Activated naive CD8-positive, alpha-beta T cell treated with anti-CD3 and anti-CD28 coated beads for 36 hours (primary cell): ENCODE measurements at places on chromosomes 4 and X. TPM values are rescaled to one million over a fixed set of nuclear protein-coding genes. Genes with fewer than 3 reads are reported as not detected.

DNA sequence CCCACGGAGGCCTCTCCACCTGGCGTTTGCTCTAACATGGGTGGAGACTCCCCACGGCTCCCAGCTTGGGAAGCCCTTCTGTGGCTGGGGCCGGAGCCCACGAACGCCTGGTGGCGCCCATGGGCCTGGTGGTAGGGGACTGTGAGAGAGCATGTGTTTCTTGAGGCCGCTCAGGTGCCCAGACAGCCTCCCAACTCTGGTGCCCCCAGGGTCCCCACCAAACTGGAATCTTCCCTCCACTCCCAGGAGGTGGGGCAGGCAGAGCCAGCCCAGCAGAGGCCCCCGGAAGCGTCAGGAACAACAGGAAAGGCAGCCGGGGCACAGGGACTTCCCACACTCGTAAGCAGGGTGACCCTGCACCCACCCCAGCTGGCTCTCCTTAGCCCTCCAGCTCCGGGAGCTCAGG lies 33.3 kb upstream of the FGFR3 start:
- no peak for DNase-seq
- no peaks in the 10 kb centered on the region for H3K36me3 ChIP-seq
- H3K27ac ChIP-seq: no peak overlapping the region
- peaks cover 4% of the 10 kb centered on the region for H3K4me1 ChIP-seq
- no peak overlapping the region for H3K4me3 ChIP-seq

DNA sequence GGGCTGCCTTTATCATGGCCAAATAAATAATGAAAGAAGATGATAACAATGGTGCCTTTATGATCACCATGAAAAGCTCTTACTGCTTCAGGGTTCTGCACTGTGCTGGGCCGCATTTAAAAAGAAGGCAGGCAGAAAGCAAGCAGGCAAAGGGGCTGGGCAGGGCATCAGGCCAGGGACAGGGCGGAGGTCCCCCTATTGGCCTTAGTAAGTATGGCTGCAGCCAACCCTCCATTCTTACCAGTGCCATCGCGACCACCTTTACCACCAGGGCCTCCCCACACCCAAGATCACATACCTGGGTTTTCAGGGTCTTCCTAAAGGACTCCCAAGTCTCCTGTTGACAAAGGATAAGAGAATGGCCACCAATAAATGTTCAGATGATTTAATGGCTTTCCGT lies 38.9 kb downstream of the CNGA2 start:
- no peaks in the 10 kb centered on the region for H3K36me3 ChIP-seq
- no peaks in the 10 kb centered on the region for H3K27me3 ChIP-seq
- no peak for DNase-seq

DNA sequence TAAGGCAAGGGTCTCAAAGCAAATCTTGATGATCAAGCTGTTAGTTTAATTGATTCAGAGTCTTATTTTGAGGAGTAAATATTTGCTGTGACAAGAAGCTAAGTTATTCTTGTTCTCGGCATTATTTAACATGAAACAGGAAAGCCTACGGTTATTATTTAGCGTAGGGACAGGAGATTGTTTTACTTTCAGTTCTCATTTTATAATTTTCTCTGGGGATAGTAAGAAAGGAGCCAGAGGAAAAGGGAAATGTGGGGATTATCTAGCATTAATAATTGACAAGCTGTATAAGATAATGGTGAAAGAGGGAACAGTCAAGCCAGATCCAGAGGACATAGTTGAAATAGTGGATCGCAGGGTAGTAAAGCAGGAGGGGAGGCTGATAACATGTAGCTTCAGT lies 39.7 kb upstream of the PARM1 start:
- no peaks in the 10 kb centered on the region for H3K4me1 ChIP-seq
- H3K27ac ChIP-seq: no peak overlapping the region
- no peak for DNase-seq
- H3K27me3 ChIP-seq: peaks cover 11% of the 10 kb centered on the region
- no peaks in the 10 kb centered on the region for H3K36me3 ChIP-seq

DNA sequence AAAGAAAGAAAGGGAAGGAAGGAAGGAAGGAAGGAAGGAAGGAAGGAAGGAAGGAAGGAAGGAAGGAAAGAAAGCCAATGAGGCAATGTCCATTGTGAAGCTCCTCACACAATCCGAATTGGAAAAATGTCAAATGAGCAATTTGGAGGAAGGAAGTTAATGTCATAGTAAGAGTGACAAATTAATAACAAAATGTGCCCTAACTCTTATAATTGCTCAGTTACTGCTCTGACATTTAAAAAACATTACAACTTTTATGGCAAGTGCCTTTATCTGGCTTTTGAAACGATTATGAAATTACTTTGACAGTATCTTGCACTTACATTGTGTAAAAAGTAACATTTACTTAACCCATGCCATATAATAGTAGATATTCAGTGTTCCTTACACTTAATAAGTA lies 96.5 kb upstream of the EFHC2 start:
- DNase-seq: no peak
- no peak overlapping the region for H3K4me3 ChIP-seq
- no peaks in the 10 kb centered on the region for H3K36me3 ChIP-seq
- no peak overlapping the region for H3K27ac ChIP-seq
- H3K27me3 ChIP-seq: no peaks in the 10 kb centered on the region

DNA sequence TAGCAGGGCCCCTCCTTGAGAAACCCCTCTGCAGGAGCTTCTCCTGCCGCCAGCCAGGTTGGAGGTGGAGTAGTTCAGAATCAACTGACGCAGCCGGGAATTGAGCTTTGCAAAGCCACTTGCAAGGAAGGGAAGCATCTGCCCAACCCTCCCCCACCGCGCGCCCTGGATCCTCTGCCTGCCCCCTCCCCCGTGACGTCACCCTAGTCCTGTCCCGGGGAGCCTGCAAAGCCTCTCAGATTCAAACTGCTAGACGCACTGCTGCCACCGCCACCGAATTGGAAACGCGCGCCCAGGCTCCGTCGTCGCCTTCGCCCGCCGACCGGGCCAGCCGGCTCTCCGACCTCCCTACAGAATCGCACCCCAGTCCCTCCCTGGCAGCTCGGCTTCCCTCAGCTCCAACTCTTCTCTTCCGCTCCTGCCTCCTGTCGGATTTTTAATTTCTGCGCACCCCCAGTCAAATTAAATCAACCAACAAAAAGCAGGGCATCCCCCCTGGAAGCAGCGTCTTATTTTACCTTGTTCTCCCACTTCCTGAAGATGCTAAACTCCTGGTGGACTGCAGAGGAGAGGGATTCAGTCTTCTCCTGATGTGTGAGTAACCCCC lies 3.8 kb downstream of the SLITRK2 start:
- no peaks in the 10 kb centered on the region for H3K4me1 ChIP-seq
- H3K27ac ChIP-seq: no peak overlapping the region
- peaks cover 1% of the 10 kb centered on the region for H3K36me3 ChIP-seq
- no peak overlapping the region for H3K4me3 ChIP-seq
- H3K27me3 ChIP-seq: peaks cover 57% of the 10 kb centered on the region
- DNase-seq: no peak

GRCh38 chr4:80431203-80431965 lies 95.9 kb downstream of the CFAP299 start:
- H3K27me3 ChIP-seq: no peaks in the 10 kb centered on the region
- H3K27ac ChIP-seq: no peak overlapping the region
- DNase-seq: no peak
- H3K36me3 ChIP-seq: no peaks in the 10 kb centered on the region
- H3K4me3 ChIP-seq: no peak overlapping the region
- H3K4me1 ChIP-seq: peaks cover 3% of the 10 kb centered on the region

GRCh38 chr4:18185491-18185890 lies 163.9 kb upstream of the LCORL start:
- no peaks in the 10 kb centered on the region for H3K4me1 ChIP-seq
- peaks cover 7% of the 10 kb centered on the region for H3K27me3 ChIP-seq
- H3K4me3 ChIP-seq: no peak overlapping the region
- DNase-seq: no peak

GRCh38 chr4:122739174-122739573 lies 6.7 kb downstream of the BBS12 start:
- H3K27me3 ChIP-seq: no peaks in the 10 kb centered on the region
- H3K36me3 ChIP-seq: peaks cover 30% of the 10 kb centered on the region
- no peak for DNase-seq
- no peak overlapping the region for H3K27ac ChIP-seq
- H3K4me3 ChIP-seq: no peak overlapping the region
- peaks cover 5% of the 10 kb centered on the region for H3K4me1 ChIP-seq

DNA sequence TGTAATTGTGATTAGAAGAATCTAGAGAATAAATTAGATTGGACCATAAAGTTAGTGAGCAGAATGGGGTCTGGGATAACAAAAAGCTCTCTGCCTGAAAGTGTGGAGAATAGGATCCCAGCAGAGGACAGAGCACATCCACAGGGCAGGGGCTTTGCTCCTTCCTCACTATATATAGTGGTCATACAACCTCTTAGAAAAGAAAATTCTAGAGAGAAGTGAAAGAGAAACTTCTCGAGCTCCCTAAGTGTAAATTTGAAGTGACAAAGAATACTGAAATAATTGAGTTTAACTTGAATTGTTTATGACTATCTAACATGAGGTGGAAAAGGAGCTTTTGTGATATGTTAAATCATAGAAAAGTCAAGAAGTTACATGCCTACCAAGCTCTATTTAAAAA lies 14.9 kb downstream of the ADAM29 start:
- no peak overlapping the region for H3K27ac ChIP-seq
- no peaks in the 10 kb centered on the region for H3K27me3 ChIP-seq
- no peaks in the 10 kb centered on the region for H3K36me3 ChIP-seq

DNA sequence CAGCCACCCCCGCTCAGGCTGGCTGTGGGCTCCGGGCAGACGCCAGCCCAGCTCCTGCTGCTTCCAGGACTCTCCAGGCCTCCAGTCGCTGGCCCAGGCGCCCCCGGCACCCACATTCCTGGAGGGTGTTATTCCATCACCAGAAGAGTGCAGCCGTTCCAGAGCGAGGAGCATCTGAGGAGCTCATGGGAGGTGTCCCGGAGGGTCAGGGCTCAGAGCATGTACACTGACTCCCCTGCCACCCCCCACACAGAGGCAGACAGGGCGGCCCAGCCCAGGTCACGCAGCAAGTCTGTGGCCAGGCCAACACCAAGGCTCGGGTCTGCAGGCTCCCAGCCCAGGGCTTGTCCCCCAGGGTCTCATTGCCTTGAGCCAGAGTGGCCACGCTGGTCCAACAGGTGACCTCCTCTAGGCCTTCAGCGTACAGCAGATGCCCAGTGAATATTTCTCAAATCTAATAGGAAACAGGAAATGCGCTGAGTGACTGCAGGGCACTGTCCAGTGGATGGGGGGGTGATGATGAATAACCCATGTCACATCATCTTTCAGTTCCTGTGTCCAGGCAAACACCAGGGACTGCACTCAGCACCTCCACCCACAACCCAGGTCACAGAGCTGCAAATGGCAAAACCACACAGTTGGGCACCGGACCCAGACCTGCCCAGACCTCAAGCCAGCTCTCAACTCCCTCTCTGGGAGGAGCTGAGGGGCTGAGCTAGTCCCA lies 37.2 kb downstream of the ABLIM2 start:
- H3K4me3 ChIP-seq: no peak overlapping the region
- peaks cover under 1% of the 10 kb centered on the region for H3K4me1 ChIP-seq
- H3K27ac ChIP-seq: no peak overlapping the region
- H3K27me3 ChIP-seq: no peaks in the 10 kb centered on the region
- no peaks in the 10 kb centered on the region for H3K36me3 ChIP-seq

DNA sequence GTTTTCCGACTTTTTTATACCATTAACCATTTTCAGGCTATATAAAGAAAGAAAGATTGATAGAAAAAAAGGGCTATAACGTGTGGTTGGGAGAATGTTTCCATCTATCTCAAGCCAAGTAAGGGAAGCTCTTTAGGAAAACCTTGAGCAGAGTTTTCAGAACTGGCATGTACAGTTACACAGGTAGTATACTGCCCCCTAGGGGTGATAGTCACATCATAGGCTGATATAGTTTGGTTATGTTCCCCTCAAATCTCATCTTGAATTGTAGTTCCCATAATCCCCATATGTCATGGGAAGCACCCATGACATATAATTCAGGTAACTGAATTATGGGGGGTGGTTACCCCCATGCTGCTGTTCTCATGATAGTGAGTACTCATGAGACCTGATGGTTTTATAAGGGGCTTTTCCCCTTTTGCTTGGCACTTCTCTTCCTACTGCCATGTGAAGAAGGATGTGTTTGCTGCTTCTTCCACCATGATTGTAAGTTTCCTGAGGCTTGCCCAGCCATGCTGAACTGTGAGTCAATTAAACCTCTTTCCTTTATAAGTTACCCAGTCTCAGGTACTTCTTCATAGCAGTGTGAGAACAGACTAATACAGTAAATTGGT lies 186.8 kb downstream of the TMA16 start:
- H3K36me3 ChIP-seq: no peaks in the 10 kb centered on the region

DNA sequence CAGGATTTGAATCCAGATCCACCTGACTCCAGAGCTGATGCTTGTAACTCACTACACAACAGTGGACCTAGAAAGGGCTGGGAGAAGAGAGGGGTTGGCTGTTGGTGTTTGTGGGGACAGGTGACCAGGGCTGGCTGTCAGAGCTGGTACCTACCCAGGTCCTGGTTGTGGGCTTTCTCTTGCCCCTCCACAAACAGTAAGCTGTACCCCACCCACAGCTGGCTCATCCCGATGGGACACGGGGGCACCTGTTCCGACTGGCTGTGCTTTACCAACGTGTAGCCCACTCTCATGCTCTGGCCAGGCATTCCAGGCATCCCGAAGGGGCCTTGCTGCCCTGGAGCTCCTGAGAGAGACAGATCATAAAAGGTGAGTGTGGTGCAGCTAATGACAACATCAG lies 68.7 kb downstream of the ATG4A start:
- no peak overlapping the region for H3K4me3 ChIP-seq
- peaks cover 3% of the 10 kb centered on the region for H3K36me3 ChIP-seq
- no peaks in the 10 kb centered on the region for H3K27me3 ChIP-seq
- DNase-seq: no peak
- no peak overlapping the region for H3K27ac ChIP-seq

GRCh38 chr4:144190009-144190408 lies 49.5 kb upstream of the GYPA start:
- H3K27me3 ChIP-seq: peaks cover 6% of the 10 kb centered on the region
- H3K4me1 ChIP-seq: no peaks in the 10 kb centered on the region
- DNase-seq: no peak
- H3K27ac ChIP-seq: no peak overlapping the region
- no peaks in the 10 kb centered on the region for H3K36me3 ChIP-seq

GRCh38 chr4:170248029-170248428 lies 158.3 kb upstream of the AADAT start:
- no peak overlapping the region for H3K27ac ChIP-seq
- H3K4me3 ChIP-seq: no peak overlapping the region
- H3K36me3 ChIP-seq: no peaks in the 10 kb centered on the region
- H3K4me1 ChIP-seq: no peaks in the 10 kb centered on the region
- H3K27me3 ChIP-seq: no peaks in the 10 kb centered on the region

DNA sequence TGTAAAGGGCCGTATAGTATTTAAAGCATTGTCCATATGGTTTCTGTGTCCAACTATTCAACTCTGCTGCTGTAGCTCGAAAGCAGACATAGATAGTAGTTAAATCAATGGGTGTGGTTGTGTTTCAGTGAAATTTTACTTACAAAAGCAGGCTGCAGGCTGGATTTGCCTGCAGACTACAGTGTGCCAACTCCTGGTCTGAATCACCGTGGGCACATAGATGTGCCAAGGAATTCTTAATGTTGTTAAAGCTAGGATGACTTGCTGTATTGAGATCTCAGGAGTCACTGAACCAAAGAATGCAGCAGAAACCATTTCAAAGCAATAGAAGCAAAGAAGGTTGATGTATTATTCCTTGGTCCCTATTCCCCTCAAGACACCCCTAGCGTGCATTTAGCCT lies 379.0 kb downstream of the STIM2 start:
- H3K4me3 ChIP-seq: no peak overlapping the region
- H3K27me3 ChIP-seq: no peaks in the 10 kb centered on the region
- no peaks in the 10 kb centered on the region for H3K4me1 ChIP-seq
- no peak overlapping the region for H3K27ac ChIP-seq
- H3K36me3 ChIP-seq: no peaks in the 10 kb centered on the region
- DNase-seq: no peak

The RHOXF1 gene
- not detected for total RNA-seq

The TEX13D gene
- 0.22 TPM for total RNA-seq

The CFAP47 gene
- total RNA-seq: not detected

The TLR3 gene
- total RNA-seq: not detected

The ETDA gene
- not detected for total RNA-seq

The CSN1S1 gene
- not detected for total RNA-seq

The ANXA5 gene
- 60.0 TPM for total RNA-seq
